ENCODE measurements at places on chromosomes 12 and 14.

DNA sequence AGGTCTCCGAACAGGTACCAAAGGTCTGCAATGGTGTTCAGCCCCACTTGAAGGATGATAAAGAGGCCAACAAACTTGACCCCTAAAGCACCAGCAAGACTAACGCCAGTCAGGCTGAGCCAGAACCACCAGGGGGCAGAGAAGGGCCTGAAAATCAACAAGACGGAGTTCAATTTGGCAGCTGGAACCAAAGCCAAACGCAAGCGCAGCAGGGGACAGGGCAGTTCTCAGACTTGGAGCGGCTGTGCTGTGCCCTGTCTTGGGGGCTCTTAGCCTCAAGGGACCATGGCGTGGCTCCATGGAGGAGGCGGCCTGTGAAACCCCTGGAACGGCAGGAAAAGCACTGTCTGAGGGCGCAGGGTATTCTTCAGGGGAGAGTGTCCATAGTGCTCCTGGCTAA is 19.6 kb downstream of the POMT2 start:
- DNase-seq, result peak; percentile 38

GRCh38 chr12:117892441-117892840 is 76.3 kb downstream of the KSR2 start:
- DNase-seq, result no peak

- no peak for DNase-seq
Observed at GRCh38 chr12:95859947-95860850, 1.4 kb downstream of the SNRPF start.

DNA sequence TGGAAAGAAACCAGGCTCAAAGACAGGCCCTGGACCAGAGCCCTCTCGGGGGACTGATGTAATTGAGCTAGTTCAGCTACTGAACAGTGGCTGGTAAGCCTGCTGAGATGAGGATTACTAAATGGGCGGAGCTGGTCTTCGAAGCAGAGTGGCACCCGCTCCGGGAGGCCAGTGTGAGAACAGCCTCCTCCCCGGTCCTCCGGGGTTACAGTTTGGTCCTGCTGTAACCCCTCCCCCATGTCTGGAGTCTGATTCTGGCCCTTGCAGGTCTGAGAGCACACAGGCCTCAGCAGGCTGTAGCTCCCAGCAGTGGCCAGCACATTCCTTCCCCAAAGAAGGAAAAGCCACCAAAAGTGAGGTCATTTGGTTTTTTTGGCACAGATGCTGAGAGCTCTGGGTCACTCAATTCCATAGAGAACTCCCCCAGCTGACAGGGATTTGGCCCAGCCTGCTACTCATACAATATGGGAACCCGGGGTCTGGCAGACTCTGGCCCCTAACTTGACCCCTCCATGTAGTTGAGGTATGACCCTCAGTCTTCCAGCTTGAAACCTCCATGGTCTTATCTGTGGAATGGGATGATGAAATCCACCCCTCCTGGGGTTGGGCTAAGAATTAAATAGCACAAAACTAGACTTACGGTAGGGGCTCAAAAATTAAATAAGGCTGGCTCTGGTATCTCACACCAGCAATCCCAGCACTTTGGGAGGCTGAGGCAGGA is 39.0 kb downstream of the ACTN1 start:
- DNase-seq, result no peak

DNA sequence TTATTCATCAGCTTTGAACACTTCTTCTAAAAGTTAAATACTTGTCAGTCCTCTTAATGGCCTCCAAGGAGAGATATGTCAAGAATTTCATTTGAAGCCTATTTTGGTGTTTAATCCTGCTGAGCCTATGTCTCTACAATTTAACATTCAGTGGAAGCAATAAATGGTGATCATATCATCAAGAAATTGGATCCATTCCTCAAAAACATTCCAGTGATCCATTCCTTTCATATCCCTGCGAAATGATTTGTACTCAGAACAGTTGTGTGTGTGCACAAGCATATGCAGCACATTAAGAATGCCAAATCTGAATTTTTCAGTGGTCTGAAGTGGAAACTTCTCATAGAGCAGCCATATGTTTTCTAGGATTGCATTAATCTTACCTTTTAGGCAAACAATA is 373.7 kb upstream of the SYT1 start:
- no peak for DNase-seq

- no peak for DNase-seq
Observed at GRCh38 chr12:75703131-75703530, 191.7 kb upstream of the KRR1 start.

DNA sequence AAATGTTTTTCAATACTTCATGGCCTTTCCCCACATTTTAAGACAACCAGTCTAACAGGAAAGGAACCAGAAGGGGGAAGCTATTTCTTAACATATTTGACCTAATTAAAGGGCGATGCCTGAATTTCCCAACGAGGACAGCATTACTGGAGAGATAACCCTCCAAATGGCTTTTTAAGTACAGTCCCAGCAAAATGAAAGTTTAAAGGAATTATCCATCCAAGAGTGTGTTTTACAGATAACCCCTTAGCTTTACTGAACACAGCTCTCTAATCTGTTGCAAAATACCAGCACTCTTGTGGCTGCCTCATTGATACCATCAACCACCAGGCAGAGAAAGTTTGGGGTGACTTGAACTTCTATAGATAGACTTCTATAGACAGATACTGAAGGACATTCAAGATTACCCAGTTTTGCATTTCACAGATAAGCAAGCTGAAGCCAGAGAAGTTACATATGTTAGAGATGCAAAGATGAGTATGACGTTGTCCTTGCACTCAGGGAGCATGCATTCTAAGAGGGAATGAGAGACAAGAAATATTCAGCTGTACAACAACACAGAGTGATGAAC is 41.3 kb upstream of the DUSP6 start:
- no peak for DNase-seq

DNA sequence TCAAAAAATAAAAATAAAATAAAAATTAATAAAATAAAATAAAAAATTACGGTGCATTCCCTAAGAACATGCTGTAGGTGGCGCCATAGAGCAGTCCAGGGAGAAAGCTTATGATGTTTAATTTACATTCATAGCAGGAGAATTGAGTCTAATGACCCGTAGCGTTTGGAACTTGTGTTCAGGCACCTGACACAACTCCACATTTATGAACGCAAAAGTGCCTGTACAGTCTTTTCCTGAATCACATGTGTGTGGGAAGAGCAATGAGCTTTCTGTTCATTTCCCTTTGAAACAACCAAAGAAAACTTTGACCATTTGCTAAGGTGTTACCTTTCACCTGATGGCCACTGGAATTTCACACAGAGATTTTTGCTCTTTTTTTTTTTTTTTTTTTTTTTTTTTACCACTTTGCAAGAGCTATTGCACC is 60.6 kb upstream of the KCNA1 start:
- peak; percentile 36 for DNase-seq

GRCh38 chr14:95516554-95517181 is at the start of gene SYNE3:
Gene SYNE3 (minus strand): TSS chr14:95516650. CDS start chr14:95475821, 40,829 bp downstream.
- peak; percentile 53 for DNase-seq

DNA sequence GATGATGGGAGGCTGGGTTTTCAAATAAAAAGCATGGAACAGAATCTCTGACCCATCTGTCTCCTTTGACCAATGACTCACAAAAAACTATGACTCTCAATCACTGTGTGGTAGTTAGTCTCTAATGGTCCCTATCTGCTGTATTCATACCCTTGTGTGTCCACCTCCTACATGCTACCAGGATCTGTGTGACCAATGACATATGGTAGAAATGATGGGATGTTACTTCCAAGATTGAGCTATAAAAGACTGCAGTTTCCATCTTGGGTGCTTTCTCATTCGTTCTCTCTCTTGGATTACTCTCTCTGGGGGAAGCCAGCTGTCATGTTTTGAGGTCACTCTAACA is 144.7 kb upstream of the BTG1 start:
- DNase-seq, result no peak

- DNase-seq, result no peak
Observed at GRCh38 chr14:100155756-100156616, 3.5 kb downstream of the DEGS2 start.

GRCh38 chr12:126492181-126492580 is 1426.9 kb downstream of the AACS start:
- DNase-seq, result no peak

GRCh38 chr12:16218934-16219751 is 58.3 kb downstream of the SLC15A5 start:
- no peak for DNase-seq

- DNase-seq, result no peak
Observed at GRCh38 chr12:52798003-52798670, 2.2 kb upstream of the KRT3 start.

DNA sequence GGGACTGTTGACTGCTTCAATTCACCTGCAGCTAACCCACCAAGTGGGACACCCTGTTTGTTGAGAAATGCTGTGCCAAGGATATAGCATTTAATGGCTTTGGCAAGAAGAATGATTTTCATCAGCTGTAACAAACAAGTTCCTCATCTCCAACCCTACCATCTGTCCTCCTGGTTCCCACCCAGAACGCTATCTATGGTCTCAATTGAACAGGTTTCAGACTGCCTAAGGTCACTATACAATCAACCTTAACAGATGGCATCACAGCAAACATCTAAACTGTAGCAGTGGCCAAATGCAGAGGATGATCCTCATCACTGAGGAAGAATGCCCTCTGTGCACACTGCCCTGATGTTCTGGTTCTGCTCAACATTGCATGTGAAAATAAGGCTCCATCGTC is 546.2 kb upstream of the FOXG1 start:
- no peak for DNase-seq

- DNase-seq, result no peak
Observed at GRCh38 chr12:121452985-121453360, 53.1 kb downstream of the RNF34 start.

DNA sequence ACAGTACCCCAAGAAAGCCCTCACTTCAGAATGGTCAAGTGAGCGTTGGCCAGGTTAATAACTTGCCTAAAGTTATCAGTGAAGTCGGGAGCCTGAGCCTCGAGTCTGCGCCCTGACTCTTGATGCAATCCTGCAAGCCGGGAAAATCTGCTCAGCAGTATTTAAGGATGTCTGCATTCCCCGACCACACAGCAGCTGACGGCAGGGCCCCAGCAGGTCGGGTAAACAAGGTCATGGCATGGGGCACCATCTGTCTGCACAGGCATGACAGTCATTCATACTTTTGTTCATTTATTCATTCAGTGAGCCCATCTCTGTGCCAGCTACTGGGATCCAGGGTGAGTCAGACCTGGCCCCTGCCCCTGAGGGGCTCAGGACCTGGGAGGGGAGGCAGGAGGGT is 11.1 kb downstream of the ABCB9 start:
- DNase-seq, result no peak

GRCh38 chr14:56580221-56580711 is 668 bp downstream of the TMEM260 start:
- no peak for DNase-seq

DNA sequence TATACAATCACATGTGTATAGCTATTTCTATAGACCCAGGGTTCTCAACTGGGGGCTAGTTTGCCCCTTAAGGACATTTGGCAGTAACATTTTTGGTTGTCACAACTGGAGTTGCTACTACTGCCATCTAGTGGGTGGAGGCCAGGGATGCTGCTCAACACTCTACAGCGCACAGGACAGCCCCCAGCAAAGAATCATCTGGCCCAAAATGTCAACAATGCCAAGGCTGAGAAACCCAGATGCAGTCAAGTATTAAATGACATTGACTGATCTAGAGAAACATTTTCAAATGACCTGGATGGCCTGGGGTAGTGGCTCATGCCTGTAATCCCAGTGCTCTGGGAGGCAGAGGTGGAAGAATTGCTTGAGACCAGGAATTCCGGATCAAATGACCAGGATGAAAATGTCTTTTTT is 5.8 kb downstream of the WSB2 start:
- DNase-seq, result peak; percentile 81

GRCh38 chr12:50505675-50506530 is 1.1 kb downstream of the DIP2B start:
- no peak for DNase-seq

- no peak for DNase-seq
Observed at GRCh38 chr12:46364777-46365580, 7.6 kb downstream of the SLC38A2 start.

GRCh38 chr14:100350276-100350926 is 27.3 kb downstream of the SLC25A47 start:
- DNase-seq, result no peak

GRCh38 chr12:40168868-40169267 is 55.9 kb upstream of the LRRK2 start:
- no peak for DNase-seq

- no peak for DNase-seq
Observed at GRCh38 chr14:104507443-104507842, 72.1 kb upstream of the C14orf180 start.

GRCh38 chr12:835754-836518 is 83.6 kb downstream of the WNK1 start:
- no peak for DNase-seq

DNA sequence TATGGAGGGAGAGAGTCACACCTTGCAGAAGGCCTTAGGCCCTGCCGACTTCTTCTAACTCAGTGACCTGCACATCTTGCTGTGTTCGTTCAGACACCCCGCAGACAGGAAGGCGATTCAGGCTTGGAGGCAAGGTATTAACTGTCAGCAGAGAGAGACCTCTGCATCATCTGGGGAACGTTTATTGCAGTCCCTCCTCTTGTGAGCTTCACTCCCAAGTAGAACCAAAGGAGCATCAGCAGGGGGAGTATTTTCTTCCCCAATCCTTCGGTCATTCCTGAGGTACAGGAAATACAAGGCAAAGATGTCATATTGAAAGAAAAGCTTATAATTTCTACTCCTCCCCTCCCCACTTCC is 217.9 kb downstream of the CRADD start:
- DNase-seq, result no peak

- no peak for DNase-seq
Observed at GRCh38 chr12:58364389-58365086, 423.2 kb downstream of the ATP23 start.

- DNase-seq, result no peak
Observed at GRCh38 chr12:92224685-92225331, 79.2 kb upstream of the BTG1 start.

DNA sequence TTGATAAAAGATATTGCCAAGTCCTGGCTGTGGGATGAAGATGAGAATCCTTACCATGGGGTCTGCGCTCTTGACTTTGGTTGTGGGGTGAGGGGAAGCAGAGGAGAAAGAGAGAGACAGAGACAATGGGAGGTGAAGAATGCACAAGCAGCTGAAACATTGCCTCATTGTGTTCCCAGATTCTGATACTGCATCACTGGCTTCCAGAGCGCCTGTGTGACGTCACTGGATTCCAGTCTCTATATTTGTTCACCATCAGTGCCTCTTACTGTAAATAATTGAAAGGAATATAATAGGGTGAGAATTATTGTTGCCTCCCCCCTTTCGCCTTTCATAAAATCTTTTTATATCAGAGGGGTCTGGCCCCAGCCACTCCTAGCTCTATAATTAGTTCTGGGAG is 188.9 kb upstream of the NTF3 start:
- DNase-seq, result no peak

All from CD4-positive, alpha-beta T cell treated with Interleukin-2 at 100 ng/mL for 4 hours (primary cell).